Left renal pelvis (tissue), 4 donors: ENCODE measurements at places on chromosomes 11 and 22. TPM values are rescaled to one million over a fixed set of nuclear protein-coding genes. Genes with fewer than 3 reads are reported as not detected.
A peak's percentile ranks its signal among the peaks of the same experiment; 100 is the strongest.

DDIAS gene
- polyA plus RNA-seq = 7.4 TPM

HBG1 gene
- 10.0 TPM for polyA plus RNA-seq

MIOX gene
- polyA plus RNA-seq = 2.2 TPM

CDKN1C gene
- 62.9 TPM for polyA plus RNA-seq

MUC6 gene
- 38.7 TPM for polyA plus RNA-seq

OLFML1 gene
- 52.3 TPM for polyA plus RNA-seq

SLCO2B1 gene
- polyA plus RNA-seq = 6.3 TPM

CASP4 gene
- polyA plus RNA-seq = 20.6 TPM

ASPHD2 gene
- 4.0 TPM for polyA plus RNA-seq

DHCR7 gene
- polyA plus RNA-seq = 40.4 TPM

CECR2 gene
- 6.4 TPM for polyA plus RNA-seq

- DNase-seq = no peak
These were observed 112.3 kb upstream of the GRK3 start for GRCh38 chr22:25452116-25452700.

- DNase-seq = no peak
These were observed 15.6 kb downstream of the MOV10L1 start for GRCh38 chr22:50105208-50106100.

- no peak for DNase-seq
These were observed 26.7 kb downstream of the GRAP2 start for GRCh38 chr22:39927544-39927943.

DNA sequence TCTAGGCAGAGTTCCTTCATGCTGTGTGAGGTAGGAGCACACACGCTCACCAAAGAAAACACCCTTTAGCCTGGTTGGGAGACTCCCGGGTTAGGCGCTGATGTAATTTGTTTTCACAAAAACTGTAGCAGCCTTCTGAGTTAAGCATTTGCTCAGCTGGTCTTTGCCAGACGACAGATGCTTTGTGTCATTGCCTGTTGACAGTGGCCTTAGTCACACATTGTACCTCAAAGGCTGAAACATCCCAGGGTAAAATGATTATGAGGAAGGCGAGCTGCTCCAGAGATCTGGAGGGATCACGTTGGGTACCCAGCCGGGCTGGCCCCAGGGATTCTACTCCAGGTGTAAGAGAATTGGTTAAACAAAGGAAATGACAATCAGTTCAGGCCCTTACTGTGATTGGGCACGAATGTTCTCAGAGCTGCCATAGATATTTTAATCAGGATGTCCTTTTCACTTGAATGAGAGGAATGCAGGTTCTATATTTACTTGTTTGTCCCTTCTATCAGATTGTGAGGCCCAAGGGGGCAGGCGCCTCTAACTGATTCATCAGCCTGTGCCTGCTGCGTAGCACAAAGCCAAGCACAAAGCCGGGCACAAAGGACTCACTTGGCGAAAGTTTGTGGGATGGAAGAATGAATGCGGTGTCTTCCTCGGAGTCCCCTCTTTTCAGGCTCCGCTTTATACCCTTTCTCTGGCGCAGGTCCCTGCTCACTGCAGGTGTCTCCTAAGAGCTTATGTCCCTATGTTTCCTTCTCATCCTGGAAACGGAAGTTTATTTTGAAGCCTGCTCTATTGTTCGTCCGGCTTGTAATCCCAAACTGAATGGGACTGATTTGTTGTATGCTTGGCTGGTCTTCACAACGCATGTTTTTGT lies 47.1 kb downstream of the ADM start:
- peak; percentile 77 for DNase-seq

DNA sequence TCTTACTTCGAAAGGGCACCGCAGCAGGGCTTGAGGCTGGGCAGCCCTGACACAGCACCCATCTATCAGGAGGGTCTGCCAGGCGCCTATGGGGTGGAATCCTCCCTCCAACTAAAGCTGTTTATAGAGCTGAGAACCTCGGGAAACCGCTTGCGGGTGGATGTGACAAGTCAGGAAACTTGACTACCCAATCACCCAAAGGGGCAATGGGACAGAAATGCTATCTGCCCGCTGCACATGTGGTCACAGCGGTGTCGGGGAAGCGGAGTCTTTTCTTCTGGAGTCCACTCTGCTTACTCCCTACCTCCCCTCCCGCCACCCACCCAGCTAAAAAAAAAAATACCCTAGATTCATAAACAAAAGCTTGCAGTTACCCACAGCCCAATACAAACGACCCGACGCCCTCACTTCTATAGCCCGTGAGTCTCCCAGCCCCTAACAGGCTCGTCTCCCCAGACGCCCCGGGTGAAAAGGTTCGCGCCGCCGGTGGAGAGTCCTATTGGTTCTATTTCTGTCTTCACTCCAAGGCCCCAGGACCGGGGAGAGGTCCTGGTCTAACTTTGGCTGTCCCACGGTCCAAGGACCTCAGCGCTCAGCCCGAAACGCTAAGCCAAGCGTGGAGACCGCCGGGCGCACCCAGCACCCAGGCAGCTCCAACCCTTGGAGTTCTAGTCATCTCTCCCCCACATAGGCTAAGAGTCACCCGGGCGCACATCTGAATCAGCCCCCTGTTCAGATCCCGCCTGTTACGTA lies 1.4 kb downstream of the TRPC6 start:
- no peak for DNase-seq

- no peak for DNase-seq
These were observed 12.1 kb downstream of the MYEOV start for GRCh38 chr11:69305885-69306540.

GRCh38 chr11:9943386-9944110 lies 279.7 kb downstream of the SWAP70 start:
- DNase-seq = no peak

- no peak for DNase-seq
These were observed 47.6 kb upstream of the KCNQ1OT1 start for GRCh38 chr11:2747248-2748027.

DNA sequence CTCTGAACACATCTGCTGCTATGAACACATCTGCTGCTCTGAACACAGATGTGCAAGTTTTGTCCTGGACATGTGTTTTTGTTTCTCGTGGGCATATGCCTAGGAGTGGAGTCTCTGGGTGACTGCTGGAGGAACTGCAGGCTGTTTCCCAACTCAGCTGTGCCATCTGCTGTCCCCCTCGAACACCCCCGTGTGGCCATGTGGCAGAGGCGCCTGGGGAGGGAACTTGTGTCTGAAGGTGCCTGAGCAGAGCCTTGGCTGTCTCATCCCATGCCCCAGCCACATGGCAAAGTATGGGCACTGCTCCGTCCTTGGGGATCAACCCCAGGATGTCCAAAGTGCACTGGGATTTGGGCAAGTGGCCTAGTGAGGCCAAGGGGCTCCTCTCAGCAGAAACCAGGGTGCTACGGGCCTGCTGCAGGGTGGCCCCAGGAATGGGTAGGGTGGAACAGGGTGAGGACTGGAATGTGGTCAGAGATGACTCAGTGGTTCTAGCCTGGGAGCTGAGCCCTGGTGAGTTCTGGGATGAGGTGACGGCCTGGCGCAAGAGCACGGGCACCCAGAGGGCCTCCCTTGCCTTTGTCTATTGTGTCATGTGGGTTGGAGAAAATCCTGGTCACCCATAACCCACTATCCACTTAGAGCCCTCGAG lies 14.7 kb downstream of the GATD1 start:
- no peak for DNase-seq

- no peak for DNase-seq
These were observed 56.2 kb downstream of the NFAM1 start for GRCh38 chr22:42375982-42376381.

DNA sequence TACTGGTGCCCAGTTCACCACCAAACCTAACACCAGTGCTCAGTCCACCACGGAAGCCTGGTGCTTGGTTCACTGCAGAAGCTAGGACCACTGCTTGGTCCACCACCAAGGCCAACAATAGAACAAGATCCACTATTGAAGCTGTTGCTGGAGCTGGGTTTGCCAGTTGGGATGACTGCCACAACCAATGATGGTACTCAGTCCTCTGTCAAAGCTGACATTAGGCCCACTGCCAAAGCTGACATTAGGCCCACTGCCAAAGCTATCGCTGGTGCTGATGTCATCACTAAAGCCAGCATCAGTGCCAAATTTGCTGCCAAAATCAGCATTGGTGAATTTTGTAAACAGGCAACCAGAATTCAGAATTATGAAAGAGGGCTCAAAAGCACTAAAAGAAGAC lies 1850.2 kb upstream of the RAG2 start:
- DNase-seq = no peak

DNA sequence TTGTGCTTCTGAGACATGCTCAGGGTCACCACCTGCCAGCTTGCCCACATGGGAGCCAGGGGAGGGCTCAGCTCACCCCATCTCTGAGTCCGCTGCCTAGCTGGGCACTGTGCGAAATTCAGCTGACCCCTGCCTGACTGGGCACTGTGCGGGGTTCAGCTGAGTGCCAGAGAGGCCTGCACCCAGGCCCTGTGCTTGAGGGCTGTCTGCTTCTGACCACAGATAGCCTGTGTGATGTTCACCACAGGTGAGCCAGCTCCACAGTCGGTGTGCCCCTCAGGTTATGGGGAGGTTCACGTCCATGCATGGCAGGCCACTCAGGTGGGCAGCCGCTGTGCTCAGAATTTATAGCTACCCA lies 84.5 kb upstream of the SUSD2 start:
- no peak for DNase-seq

DNA sequence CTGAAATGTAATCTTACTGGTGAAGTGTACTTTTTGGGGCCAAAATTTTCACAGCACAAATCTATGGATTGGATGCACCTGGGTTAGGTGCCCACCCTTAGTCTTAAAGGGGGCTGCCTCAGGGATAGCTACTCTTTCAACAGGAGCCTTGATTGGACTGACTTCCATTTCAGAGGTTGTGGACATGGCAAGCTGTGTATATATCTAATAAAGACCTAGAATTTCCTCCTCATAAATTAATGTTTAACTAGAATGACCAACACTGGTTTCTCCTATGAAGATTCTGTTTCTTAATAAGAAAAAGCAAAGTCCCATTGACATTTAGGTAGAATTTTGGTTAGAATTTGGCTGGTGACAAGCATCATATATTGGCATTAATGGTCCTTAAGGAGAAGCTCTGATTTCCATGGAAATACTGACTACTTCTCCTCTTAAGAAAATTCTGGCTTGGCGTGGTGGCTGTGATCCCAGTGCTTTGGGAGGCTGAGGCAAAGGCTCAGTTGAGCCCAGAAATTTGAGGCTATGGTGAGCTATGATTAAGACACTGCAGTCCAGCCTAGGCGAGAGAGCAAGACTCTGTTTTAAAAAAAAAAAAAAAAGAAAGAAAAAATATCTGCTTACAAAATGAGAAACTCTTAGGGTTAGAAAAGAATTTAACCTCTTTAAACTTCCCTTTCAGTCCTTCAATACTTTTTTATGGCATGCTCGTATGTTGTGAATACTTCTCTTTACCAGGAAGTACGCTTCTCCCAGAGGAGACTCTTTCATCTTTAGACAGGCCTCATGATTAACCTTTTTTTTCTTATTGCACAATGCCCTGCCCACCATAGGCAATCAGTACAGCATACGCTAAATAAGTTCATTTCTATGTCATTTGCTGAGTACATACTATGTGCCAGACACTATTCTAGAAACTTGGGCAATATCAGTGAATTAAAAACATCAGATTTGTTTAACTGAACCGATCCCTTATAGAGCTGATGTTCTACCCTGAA lies 77.2 kb downstream of the PRR5L start:
- no peak for DNase-seq

- no peak for DNase-seq
These were observed 61.5 kb downstream of the BTG4 start for GRCh38 chr11:111450480-111451320.

DNA sequence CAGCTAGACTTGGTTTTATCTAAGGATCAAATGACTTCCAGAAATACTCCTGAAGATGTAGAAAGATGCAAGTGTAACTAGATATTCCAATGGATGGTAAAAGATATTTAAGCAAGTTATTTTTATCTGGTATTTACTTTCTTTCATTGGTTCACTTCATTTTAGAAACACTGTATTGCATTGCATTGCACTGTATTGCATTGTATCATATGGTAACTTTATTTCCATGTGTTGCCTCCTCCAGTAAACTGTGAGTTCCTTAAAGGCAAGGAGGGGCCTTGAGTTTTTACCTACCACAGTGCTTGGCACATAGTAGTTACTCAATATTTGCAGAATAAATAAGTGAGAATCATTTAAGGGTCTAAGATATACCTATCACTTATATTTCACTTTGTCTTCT lies 31.8 kb upstream of the FLI1 start:
- DNase-seq = no peak

DNA sequence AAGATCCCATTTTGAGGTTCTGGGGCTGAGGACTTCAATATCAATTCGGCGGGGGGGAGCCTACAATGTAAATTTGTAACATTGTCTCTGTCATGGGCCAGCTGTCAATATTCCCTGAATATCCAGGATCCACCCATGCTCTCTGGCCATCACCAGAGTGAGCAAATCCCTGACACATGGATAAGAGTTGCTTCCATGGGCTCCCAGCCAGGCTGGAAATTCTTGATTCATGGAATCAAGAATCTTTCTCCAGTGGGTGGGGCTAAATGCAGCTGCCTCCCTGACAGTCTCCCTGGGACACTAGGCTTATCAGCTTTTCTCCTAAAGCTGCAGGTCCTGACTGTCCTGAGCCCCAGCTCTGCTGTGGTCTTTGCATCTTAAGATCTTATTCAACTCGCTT lies 86.9 kb upstream of the IGLL5 start:
- no peak for DNase-seq

- DNase-seq = no peak
These were observed 6.0 kb downstream of the DDX25 start for GRCh38 chr11:125910226-125910849.

DNA sequence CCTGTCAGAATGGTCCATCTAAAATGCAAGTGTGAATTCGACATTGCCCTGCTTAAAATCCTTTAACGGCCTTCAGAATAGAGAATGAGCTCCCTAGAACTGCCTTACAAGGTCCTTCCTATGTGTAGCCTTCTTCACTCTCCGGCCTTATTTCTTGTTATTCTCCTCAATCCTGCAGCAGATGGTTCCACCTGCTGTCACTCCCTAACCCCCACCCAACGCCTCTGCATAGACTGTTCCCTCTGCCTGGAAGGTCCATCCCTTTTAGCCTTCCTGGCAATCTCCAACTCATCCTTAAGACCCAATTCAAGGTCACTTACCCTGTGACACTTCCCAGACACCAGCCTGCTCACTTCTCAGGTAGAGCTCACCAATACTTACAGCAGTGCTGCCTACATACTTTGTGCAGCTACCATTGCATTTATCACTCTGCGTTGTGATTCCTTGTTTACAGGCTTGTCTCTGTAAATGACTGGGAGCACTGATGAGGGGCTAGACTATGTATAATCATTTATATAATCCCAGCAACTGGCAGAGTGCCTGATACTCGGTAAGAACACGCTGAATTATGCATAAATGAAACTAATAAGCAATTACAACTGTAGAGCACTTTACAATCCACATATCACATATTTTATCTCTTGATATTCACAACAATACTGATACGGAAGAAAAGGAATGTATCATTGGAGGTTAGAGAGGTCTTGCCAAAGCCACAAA lies 58.9 kb downstream of the CLPB start:
- no peak for DNase-seq

- DNase-seq = no peak
These were observed 37.1 kb upstream of the MMP12 start for GRCh38 chr11:102911758-102912481.

GRCh38 chr11:76724171-76724768 lies 53.7 kb upstream of the LRRC32 start:
- no peak for DNase-seq
